Astrocyte (in vitro differentiated cells and primary cell): ENCODE measurements at places on chromosomes 12 and 14. TPM values are rescaled to one million over a fixed set of nuclear protein-coding genes. Genes with fewer than 3 reads are reported as not detected.

DNA sequence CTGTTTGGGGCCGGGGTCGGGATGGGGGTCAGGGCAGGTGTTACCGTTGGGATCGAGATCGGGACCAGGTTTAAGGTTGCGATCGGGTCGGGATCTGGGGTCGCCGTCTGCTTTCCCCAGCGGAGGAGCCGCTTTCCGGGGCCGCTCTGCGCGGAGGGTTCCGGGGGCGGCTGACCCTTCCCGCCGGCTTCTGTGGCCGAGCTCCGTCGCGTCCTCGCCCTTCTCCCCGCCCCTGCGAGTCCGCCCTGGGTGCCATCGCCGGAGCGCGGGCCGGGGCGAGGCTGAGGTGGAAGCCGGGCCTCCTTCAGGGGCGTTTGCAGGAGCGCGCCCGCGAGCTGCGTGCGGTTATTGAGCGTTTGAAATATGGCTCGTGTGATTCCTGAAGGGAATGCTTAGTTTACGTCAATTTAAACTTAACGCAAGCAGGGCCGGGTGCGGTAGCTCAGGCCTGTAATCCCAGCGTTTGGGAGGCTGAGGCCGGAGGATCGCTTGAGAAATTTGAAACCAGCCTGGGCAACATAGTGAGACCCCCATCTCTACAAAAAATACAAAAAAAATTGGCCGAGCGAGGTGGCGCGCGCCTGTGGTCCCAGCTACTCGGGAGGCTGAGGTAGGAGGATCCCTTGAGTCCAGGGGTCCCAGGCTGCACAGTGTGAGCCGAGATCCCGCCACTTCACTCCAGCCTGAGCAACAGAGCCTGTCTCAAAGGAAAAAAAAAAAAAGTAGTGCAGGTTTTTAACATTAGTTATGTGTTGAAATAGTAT lies 620 bp downstream of the PGAM5 start:
- H3K4me1 ChIP-seq: peaks cover 7% of the 10 kb centered on the region
- no peak for DNase-seq
- peaks cover 6% of the 10 kb centered on the region for H3K36me3 ChIP-seq
- no peaks in the 10 kb centered on the region for H3K27me3 ChIP-seq

DNA sequence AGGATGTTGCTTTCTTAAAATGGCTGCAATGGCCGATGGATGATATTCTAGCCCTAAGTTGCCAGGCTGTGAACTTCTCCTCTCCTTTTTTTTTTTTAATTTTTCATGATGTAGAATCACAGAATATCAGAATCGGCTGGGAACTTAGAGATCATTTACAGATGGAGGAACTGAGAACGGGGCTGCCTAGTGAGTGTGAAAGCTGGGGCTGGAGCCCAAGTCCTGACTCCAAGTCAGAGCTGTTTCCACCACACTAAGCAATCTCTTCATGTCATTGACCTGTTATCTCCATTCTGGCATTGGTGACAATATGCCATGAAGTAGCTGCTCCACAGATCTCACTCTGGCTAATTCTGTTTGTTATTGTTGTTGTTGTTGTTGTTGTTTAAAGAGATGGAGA lies 121.7 kb downstream of the SLC38A1 start:
- H3K27ac ChIP-seq: no peak overlapping the region
- H3K4me1 ChIP-seq: no peaks in the 10 kb centered on the region
- DNase-seq: no peak
- no peaks in the 10 kb centered on the region for H3K27me3 ChIP-seq

DNA sequence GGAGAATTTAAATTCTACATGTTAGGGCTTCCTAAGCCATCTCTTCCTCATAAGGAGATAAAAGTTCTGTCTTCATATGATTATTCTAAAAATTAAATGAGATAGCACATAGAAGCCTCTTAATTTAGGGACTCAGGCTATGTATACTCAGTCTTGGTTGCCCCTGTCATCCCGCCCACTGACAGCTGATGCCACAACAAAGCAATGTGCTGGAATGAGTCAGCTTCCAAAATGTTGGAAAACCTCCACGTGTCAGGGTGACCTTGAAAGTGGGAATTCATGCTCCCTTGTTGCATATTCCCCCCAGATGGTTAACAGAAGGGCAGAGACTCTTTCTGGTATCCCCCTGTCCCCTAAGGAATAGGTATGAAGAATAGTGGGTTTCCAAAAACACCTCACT lies 238.0 kb upstream of the DDHD1 start:
- H3K36me3 ChIP-seq: no peaks in the 10 kb centered on the region
- H3K27ac ChIP-seq: peak overlapping the region; percentile 81
- DNase-seq: peak; percentile 88

The FAM186B gene
- 0.57 and 0.60 TPM in 2 replicates for total RNA-seq

- H3K27ac ChIP-seq: peak overlapping the region; percentile 86
- H3K27me3 ChIP-seq: no peaks in the 10 kb centered on the region
- DNase-seq: peak; percentile 98
These were observed 8.5 kb downstream of the WSB2 start for GRCh38 chr12:118052324-118053070.

DNA sequence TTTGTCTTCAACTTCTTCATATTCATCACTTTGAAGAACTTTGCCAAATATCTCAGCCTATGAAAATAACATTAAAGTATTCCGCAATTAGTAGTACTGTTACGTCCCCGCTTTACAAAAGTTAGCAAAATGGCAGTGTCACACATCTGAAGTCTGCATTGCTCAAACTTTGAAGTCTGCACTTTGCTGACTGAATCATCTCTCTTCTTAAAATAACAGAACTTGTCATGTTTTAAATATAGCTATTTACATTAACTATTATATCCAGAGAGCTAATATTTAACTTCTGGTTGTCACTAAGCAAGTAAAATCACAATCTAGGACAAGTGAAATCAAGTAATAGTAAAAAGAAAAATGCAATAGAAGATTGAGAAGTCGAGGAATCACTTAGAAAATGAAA lies 34.5 kb downstream of the IPO8 start:
- DNase-seq: no peak
- no peaks in the 10 kb centered on the region for H3K27me3 ChIP-seq
- H3K36me3 ChIP-seq: peaks cover 33% of the 10 kb centered on the region
- H3K4me1 ChIP-seq: no peaks in the 10 kb centered on the region

- H3K27ac ChIP-seq: no peak overlapping the region
- no peak overlapping the region for H3K4me3 ChIP-seq
- H3K36me3 ChIP-seq: no peaks in the 10 kb centered on the region
- no peaks in the 10 kb centered on the region for H3K27me3 ChIP-seq
These were observed 341.2 kb upstream of the MGAT4C start for GRCh38 chr12:86597431-86597830.

DNA sequence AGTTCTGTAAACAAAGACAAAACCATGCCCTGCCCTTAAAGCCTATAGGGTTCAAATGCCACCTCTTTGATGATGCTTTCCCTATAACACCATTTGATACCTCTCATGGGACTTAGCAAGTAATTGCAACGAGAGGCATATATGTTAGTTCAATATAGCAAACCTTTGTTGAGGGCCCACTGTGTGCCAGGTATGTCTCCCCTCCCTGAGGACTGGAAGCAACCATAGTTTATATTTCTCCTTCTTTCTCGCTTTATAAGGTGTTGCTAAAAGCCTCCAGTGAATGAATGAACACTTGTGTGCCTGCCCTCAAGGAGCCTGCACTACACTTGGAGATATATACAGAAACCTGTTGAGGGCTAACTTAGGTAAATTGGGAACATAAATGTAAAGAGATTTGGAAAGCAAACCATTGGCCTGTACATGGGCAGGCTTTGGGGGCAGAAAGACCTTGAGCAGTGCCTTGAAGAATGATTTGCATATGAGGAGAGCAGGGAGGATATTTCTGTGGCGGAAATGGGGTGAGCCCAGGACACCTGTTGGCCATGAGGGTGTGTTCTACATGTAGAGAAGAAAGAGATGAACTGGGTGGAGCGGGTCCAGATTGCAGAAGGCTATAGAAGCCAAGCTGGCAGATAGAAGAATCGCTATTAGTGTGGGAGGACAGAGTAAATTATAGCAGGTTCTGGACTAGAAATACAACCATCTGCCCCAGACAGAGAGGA lies 1.8 kb upstream of the CKAP4 start:
- DNase-seq: no peak
- H3K4me3 ChIP-seq: no peak overlapping the region
- peaks cover 5% of the 10 kb centered on the region for H3K36me3 ChIP-seq
- H3K27ac ChIP-seq: peak overlapping the region; percentile 94
- peaks cover 22% of the 10 kb centered on the region for H3K4me1 ChIP-seq

The KLRK1 gene
- 0.73 and 1.1 TPM in 2 replicates for total RNA-seq

- no peaks in the 10 kb centered on the region for H3K36me3 ChIP-seq
- DNase-seq: peak; percentile 38
- no peak overlapping the region for H3K27ac ChIP-seq
- H3K4me1 ChIP-seq: peaks cover 2% of the 10 kb centered on the region
- no peaks in the 10 kb centered on the region for H3K27me3 ChIP-seq
These were observed 53.0 kb downstream of the NPAS3 start for GRCh38 chr14:32991691-32992090.

The SVOP gene
- not detected in 2 replicates for total RNA-seq

The TOMM20L gene
- not detected in 2 replicates for total RNA-seq

GRCh38 chr12:83114966-83115365 lies 428.3 kb downstream of the TMTC2 start:
- DNase-seq: no peak
- no peak overlapping the region for H3K27ac ChIP-seq
- no peaks in the 10 kb centered on the region for H3K36me3 ChIP-seq
- no peaks in the 10 kb centered on the region for H3K27me3 ChIP-seq
- H3K4me1 ChIP-seq: no peaks in the 10 kb centered on the region

- H3K27ac ChIP-seq: no peak overlapping the region
- H3K36me3 ChIP-seq: peaks cover 3% of the 10 kb centered on the region
- no peaks in the 10 kb centered on the region for H3K4me1 ChIP-seq
- no peak overlapping the region for H3K4me3 ChIP-seq
- no peaks in the 10 kb centered on the region for H3K27me3 ChIP-seq
These were observed 72.1 kb downstream of the FOXN3 start for GRCh38 chr14:89344920-89345254.

DNA sequence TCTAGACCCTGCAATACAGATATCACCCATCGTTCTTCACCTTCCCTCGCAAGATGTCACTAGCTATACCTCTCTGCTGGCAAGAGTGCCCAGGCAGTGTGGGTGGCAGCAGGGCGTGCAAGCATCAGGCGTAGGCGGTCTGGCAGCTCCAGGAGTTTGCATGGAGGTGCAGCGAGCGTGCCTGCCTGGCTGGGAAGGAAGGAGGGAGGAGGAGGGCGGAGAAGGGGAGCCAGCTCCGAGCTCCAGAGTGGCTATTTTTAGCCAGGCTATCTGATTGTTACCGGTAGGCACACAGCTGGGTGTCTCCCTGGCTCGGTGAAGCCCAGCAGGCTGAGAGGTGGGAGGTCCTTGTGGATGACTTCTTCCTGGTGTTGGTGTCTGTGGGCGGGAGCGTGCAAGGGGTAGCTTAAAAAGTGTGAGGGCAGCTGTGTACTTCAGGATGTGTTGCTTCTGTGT lies 6.2 kb downstream of the FOXJ2 start:
- peak overlapping the region; percentile 16 for H3K4me3 ChIP-seq
- peak; percentile 62 for DNase-seq
- no peaks in the 10 kb centered on the region for H3K27me3 ChIP-seq
- H3K36me3 ChIP-seq: peaks cover 13% of the 10 kb centered on the region
- H3K4me1 ChIP-seq: peaks cover 35% of the 10 kb centered on the region

GRCh38 chr14:24372701-24373416 lies 4.9 kb downstream of the NFATC4 start:
- H3K27ac ChIP-seq: no peak overlapping the region
- H3K4me3 ChIP-seq: no peak overlapping the region
- H3K27me3 ChIP-seq: no peaks in the 10 kb centered on the region
- peaks cover 12% of the 10 kb centered on the region for H3K36me3 ChIP-seq

DNA sequence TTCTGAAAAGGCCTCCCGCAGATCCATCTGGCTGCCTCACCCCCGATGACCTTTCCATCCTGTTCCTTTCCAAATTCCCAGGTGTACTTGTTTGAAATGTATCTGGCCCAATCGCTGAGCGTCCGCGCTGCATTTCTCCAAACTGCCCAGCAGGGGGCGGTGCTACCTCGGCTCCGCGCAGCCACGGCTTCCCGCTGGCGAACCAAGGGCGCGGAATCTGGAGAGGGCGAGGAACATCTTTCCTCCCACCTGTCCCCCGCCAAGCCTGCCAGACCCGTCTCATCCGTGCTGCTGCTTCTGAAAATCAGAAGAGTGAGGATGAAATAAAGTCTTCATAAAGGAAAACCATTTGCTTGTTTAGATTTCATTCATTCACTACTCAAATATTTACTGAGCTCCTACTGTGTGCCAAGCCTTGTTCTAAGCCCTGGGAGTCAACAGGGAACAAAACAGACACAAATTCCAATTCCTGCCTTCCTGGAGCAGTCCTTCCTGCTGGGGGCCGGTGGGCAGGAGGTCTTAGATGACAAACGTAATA lies 16.8 kb upstream of the MYL2 start:
- H3K4me1 ChIP-seq: peaks cover 9% of the 10 kb centered on the region
- DNase-seq: no peak
- H3K4me3 ChIP-seq: no peak overlapping the region
- no peaks in the 10 kb centered on the region for H3K36me3 ChIP-seq
- H3K27ac ChIP-seq: no peak overlapping the region
- H3K27me3 ChIP-seq: peaks cover 4% of the 10 kb centered on the region

The TAS2R20 gene
- total RNA-seq: 0.57 and 0.99 TPM in 2 replicates

DNA sequence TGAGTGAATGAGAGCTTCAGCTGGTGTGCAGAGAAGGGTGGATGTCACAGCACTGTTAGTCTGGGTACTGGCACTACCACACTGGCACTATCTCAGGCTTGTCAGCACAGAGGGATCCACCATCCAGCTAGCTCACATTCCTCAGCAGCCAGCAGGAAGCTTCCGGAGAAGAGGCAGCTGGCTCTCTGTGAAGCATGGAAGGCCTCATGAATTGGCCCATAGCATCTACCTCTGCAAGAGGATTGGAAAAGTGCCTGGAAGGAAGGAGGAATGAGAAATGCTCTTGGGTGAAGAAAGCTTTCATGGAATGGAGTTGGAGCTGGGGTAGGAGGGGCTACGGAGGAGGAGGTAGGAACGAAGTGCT lies 9.9 kb downstream of the KRT83 start:
- peaks cover 8% of the 10 kb centered on the region for H3K4me1 ChIP-seq
- no peak overlapping the region for H3K4me3 ChIP-seq
- no peak for DNase-seq
- peaks cover 37% of the 10 kb centered on the region for H3K27me3 ChIP-seq
- H3K27ac ChIP-seq: no peak overlapping the region
- H3K36me3 ChIP-seq: no peaks in the 10 kb centered on the region

DNA sequence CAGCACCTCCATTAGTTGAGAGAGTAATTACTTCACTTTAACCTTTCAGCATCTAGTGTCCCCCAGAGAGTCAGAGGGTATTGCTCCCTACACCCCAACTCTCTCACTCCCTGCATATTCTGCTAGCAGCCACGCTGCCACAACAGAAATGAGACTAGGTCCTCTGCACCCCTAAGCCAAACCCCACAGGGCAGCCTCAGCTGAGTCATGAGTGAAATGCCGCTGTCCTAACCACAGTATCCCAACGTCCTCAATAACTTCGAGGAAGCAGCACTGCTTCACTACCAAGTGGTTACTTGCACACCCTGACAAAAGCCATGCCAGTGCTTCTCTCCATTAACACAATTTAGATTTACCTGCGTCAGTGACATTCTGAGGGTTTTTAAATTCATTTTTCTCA lies 6.9 kb upstream of the LYZ start:
- DNase-seq: peak; percentile 16
- no peak overlapping the region for H3K4me3 ChIP-seq
- no peak overlapping the region for H3K27ac ChIP-seq
- no peaks in the 10 kb centered on the region for H3K4me1 ChIP-seq

The PZP gene
- not detected in 2 replicates for total RNA-seq

GRCh38 chr12:29415111-29415510 lies 34.1 kb upstream of the ERGIC2 start:
- no peak overlapping the region for H3K27ac ChIP-seq
- no peaks in the 10 kb centered on the region for H3K4me1 ChIP-seq
- no peaks in the 10 kb centered on the region for H3K27me3 ChIP-seq
- no peak overlapping the region for H3K4me3 ChIP-seq

GRCh38 chr12:69339999-69340398 lies 8.2 kb upstream of the LYZ start:
- peaks cover 11% of the 10 kb centered on the region for H3K27me3 ChIP-seq
- H3K36me3 ChIP-seq: no peaks in the 10 kb centered on the region
- H3K4me1 ChIP-seq: no peaks in the 10 kb centered on the region
- no peak overlapping the region for H3K4me3 ChIP-seq
